ENCODE measurements at places on chromosomes 13 and 19.
A peak's percentile ranks its signal among the peaks of the same experiment; 100 is the strongest.

DNA sequence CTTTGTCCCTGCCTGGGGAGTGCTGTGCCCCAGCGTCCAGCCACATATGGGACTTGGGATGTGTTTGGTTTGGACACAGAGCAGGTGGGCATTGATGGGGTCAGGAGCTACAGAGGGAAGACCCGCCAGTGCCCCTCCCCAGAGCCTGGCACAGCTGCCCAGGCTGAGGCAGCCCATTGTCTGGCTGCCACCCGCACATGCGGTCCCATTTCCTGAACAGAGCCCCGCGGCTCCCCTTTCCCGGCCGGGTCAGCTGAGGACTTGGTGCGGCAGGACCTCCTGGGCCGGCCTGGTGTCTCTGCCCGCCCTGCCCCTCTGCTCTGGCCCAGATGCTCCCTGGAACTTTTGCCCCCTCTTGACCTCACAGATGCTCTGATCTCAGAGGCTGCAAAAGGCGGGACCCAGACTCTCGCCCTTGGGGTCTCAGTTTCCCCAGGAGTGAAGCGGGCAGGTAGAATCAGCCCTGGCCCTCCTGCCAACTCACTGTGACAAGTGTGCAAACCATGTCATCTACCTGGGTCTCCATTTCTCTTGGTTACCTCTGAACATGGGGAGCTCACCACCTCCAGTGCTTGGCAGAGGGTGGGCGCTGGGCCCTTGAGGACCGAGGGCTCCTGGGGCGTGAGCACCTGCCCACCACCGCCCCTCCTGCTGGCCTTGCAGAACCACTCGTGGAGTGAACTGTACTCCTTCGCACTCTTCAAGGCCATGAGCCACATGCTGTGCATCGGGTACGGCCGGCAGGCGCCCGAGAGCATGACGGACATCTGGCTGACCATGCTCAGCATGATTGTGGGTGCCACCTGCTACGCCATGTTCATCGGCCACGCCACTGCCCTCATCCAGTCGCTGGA is 17.8 kb downstream of the HCN2 start:
- DNase-seq, result no peak

DNA sequence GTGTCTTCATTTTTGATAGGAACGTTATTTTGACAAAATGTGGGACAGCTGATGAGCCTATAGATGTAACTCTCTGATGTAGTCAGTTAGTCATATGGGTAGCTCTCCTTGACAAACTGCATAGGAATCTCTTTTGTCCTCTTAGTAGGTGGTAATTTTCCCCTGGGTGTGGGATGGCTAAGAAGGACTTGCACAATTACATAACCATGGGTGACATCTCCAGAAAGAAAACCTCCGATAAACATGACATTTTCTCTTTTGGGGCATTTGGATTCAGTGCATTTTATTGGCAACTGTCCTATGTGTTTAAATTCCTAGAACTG is 41.8 kb downstream of the IGFL3 start:
- DNase-seq, result no peak

DNA sequence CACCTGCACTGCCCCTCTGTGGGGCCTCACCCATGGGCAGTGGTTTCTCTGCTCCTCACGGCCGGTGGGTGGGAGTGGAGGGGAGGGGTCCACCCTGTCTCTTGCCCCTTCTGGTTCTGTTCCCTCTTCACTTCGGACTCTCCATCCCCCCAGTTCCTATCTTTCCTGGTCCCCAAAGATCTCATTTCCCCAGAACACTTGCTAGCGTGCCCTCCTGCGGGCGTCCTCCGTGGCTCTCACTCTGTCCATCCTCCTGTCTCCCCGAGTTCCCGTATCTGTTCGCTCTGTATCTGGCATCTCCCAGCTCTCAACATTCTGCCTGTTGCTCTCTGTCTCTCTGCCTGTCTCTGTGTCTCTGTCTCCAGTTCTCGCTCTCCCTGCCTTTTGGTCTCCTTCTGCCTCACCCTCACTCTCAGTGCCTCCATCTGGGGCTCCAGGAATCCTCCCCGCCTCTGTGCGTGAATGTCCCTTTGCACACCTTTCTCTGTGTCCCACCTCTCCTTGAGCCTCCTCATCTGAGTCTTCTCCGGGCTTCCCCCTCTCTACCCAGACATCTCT is 363 bp downstream of the SPIB start:
- no peak for DNase-seq

- DNase-seq, result no peak
Measured at GRCh38 chr13:43574605-43575004, 212.2 kb downstream of the ENOX1 start.

- no peak for DNase-seq
Measured at GRCh38 chr19:53626976-53627375, 4.8 kb upstream of the DPRX start.

GRCh38 chr13:99590519-99591011 is 89.3 kb downstream of the TM9SF2 start:
- no peak for DNase-seq

DNA sequence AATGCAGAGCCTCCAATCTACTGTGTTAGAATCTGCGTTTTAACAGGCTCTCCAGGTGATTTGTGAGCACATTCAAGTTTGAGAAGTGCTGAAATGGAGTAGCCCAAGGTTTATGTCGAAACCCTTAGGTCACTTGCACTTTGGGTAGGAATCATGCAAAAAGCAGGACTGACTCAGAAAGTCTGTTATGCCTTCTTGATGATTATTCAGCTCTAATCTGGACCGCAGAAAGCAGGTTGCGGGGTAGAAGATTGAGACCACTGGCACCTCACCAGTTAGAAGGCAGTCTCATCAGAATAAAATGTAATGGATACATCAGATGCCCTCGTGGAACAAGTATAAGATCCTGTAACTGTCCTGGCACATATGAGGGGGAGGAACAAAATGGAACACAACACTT is 326.3 kb downstream of the DCLK1 start:
- DNase-seq, result no peak

DNA sequence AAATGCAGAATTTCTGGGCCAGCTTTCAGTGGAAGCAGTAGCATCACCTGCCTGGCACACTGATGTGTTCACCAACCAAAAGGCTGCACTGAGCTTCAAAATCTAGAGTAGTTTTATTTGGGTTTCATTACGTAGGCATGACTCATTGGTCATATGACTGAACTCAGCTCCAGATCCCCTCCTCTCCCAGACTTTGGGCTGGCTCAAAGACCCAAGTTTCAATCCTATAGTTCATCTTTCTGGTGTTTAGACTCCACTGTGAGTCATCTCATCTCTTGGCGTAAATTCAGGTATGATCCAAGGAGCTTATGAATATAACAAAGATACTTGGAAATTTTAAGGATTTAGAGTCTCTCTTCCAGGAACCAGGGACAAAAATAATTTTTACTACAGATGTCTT is 17.7 kb downstream of the ZMYM5 start:
- DNase-seq, result no peak

GRCh38 chr19:926323-926588 is 421 bp downstream of the ARID3A start:
- DNase-seq, result no peak

GRCh38 chr13:101417043-101417406 is 717 bp upstream of the NALCN start:
- no peak for DNase-seq

DNA sequence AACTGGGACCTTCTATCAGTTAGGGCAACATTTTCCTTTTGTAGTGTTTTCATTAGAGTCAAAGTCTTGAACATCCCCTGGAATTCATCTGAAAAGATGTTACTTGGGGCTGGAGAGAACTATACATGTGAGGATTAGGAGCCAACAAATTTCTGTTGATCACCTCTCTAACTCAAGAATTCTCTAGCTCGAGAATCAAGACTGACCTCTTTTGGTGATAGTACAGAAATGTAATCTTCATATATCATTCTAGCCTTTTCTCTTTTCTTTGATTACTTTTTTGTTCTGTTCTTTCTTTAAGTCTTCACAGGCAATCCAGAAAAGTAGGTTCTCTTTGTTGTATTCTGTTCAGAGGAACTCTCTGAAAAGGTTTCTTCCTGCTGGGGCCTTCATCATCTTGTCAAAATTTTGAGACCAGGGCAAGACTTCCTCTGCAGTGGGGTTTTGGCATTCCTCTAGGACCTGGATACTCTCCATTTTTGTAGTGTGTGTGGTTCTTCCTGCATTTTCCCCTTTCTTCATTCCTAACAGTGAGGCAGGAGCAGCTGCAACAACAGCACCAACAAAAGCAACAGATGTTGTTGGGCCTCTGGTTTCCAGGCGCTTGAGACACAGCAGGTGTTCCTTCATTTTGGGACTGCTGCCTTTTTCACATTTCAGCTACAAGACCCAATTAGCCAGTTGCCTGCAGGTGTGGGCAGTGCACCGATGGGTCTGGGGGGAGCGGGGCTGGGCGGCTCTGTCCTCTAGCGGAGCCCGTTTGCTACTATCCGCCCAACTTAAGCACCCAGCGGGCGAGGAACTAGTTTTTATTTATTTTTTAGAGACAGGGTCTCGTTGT is 26.2 kb downstream of the ELF1 start:
- DNase-seq, result no peak

DNA sequence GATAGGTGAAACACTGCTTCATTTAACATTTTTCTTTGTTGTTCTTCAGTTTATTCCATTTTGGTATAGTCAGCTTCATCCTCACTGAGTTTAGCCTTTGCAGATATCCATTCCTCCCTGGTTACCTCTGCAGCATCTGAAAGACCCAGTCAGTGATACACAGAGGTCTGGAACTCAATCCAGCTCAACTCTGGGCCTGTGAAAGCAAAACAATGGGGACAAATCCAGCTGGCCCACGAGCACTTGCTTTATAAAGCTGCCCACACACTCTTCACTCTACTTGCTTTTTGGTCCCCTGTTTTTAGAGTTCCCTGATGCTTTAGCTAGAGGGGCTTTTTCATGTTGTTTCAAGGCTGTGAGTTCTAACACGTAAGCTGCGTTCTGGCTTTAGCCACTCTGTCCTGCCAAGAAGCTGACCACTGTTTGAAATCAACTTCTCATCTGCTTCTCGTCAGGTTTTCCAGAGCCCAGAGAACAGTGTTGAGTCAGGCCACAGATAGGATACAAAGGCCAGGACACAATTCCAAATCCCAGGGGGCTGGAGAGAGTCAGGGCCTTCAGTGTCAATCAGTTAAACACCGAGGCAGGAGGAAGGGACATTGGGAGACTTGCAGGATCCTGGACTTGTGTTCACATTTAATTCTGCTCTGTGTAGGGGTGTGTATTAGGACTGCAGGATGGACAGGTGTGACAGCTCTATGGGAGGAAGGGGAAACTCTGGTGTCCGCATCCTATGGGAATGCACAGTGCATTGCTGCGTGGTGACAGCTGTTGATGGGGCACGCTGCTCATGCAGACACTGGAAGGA is 83.5 kb upstream of the RNF113B start:
- DNase-seq, result no peak

GRCh38 chr19:47110521-47111005 is 3.0 kb downstream of the ZC3H4 start:
- no peak for DNase-seq

GRCh38 chr13:106489849-106490568 is 45.5 kb downstream of the EFNB2 start:
- DNase-seq, result no peak

GRCh38 chr19:28899703-28900102 is 313.2 kb downstream of the UQCRFS1 start:
- no peak for DNase-seq

GRCh38 chr19:13865571-13866462 is 11.1 kb upstream of the NANOS3 start:
- peak; percentile 80 for DNase-seq

DNA sequence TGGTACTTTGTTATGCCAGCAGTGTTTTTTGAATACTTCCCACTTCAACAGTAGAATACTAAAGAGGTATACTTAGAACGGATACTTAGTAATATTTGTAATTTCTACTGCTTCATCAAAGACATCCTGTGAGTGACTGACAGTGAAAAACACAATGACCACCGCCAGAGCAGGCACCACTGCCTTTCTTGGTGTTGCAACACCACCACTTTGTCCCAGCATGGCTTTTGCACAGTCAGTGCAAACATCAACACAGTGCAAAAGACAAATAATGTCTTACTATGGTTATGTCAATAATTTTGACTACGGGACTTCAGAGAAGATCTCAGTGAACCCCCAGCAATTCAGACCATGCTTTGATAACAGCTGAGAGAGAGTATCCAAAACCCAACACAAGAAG is 220.5 kb downstream of the RBM26 start:
- DNase-seq, result no peak

GRCh38 chr13:94561126-94561525 is 34.8 kb downstream of the TGDS start:
- DNase-seq, result no peak

- DNase-seq, result no peak
Measured at GRCh38 chr13:77176350-77176749, 149.4 kb upstream of the FBXL3 start.

DNA sequence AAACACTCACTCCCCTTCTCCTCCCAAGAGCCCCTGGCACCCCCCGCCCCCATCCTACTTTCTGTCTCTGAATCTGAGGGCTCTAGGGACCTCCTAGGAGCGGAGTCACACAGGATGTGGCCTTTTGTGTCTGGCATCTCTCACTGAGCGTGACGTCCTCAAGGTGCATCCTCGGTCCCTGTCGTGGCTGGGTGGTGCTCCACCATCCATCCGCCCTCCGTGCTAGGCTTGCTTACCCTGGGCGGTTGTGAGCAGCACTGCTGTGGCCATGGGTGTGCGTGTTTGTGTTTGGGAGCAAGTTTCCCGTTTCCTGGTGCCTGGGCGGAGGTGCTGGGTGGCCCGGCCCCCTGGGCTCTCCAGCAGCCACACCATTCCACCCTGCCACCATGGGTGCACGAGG is 12.2 kb downstream of the PLEKHJ1 start:
- no peak for DNase-seq

DNA sequence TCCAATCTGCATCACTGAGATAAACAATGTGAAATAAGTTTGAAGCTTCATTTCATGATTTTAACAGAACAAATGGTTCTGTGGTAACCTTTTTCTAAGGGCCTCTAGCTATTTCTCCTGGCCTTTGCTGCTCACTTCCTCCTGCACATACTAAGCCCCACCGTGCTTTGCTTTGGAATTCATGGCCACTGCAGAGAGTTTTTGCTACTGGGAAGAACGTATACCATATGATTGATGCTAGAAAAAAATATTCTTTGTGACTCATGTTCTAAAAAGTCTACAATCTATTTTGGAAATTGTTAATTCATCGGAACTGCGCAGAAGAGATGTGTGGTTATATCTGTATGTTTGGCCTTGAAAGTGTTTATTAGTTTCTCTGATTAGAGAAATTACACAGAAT is 747.3 kb downstream of the PCDH9 start:
- no peak for DNase-seq

GRCh38 chr13:109881961-109882558 is 95.7 kb upstream of the IRS2 start:
- no peak for DNase-seq

Measured in GM13977 (cell line).